NCI-H69 (cell line): ENCODE measurements at places on chromosomes 5 and 9.
A peak's percentile ranks its signal among the peaks of the same experiment; 100 is the strongest.

GRCh38 chr9:114034196-114034595 lies 43.9 kb downstream of the AMBP start:
- DNase-seq: no peak

GRCh38 chr9:117084221-117084620 lies 330.6 kb downstream of the ASTN2 start:
- no peak for DNase-seq

DNA sequence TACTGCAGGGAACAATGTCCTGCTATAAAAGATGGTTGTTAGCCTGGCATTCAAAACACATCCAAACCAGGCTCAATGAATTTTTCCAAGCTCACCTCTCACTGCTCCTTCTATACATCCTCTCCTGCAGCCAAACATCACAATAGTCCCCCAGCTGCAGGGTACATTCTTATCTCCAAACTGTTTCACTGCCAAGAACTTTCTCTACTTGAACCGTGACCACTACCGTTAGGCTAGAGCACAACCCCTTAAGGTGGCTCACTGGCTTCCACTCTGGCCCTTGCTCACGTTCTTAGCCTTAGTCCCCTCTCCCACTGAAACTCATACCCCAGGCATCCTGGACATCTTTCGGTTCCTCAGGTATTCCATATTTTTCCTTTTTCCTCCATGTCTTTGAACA lies 29.0 kb upstream of the ANXA6 start:
- no peak for DNase-seq

GRCh38 chr5:55072666-55073065 lies 29.8 kb upstream of the GZMA start:
- DNase-seq: no peak

- peak; percentile 13 for DNase-seq
These were observed 6.3 kb upstream of the SLC25A48 start for GRCh38 chr5:135827965-135828781.

- DNase-seq: no peak
These were observed 489 bp downstream of the CHMP5 start for GRCh38 chr9:33265211-33265865.

- no peak for DNase-seq
These were observed 13.5 kb upstream of the IQGAP2 start for GRCh38 chr5:76389513-76390154.
